ENCODE measurements at places on chromosomes 6 and 20.
A peak's percentile ranks its signal among the peaks of the same experiment; 100 is the strongest.

GRCh38 chr6:110063594-110064263, 85.6 kb downstream of the GPR6 start:
- peak; percentile 71 for DNase-seq

- DNase-seq, result no peak
These were observed 26.3 kb downstream of the LHFPL5 start for GRCh38 chr6:35831257-35832007.

GRCh38 chr6:99745651-99746050, 139.0 kb downstream of the PRDM13 start:
- no peak for DNase-seq

DNA sequence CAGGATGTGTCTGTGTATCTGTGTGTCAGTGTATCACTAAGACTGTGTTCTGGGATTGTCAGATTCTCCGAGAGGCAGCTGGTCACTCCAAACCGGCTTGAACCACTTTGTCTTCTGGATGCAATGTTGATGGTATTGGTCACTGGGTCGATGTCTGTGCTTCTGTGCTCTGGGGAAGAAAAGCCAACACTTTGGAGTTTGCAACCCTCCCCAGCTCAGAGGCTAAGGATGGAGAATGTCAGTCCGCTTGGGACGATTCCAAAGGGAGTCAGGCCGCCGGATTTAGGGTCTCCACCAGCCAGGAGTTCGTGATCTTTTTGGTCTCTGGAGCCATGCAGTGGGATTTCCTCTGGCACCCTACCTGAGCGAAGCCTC, 5.2 kb downstream of the MAFB start:
- no peak for DNase-seq

- no peak for DNase-seq
These were observed 96.7 kb upstream of the FAM184A start for GRCh38 chr6:119174879-119175817.

DNA sequence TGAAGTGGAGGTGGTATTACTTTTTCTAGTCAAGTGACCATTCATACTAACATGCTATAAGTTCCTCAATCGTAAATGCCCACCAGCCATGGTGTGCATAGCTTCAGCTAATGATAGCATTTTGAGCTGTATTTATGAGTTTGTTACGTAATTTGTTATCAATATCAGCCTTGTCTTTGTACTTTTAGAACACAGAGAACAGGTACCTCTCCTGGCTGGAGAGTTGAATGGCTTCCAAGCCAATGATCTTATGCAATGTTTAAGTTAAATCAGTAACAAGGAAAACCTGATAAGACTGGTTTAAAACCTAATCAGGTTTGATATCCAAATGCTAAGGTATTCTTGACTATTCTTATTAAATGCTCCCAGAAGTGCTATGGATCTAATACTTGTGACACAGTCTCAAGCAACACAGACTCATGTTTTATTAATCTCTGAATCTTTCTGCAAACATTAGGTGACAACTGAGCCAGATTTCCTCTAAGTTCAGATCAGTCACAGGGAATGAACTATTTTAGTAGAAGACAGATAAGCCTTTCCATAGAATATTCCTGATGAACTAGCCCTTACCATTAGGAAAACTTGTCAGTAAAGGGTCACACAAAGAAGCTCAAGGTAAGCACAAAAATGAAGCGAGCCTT, 154.8 kb downstream of the PTPRK start:
- no peak for DNase-seq

GRCh38 chr6:1322696-1323219, 10.9 kb downstream of the FOXQ1 start:
- DNase-seq, result no peak

DNA sequence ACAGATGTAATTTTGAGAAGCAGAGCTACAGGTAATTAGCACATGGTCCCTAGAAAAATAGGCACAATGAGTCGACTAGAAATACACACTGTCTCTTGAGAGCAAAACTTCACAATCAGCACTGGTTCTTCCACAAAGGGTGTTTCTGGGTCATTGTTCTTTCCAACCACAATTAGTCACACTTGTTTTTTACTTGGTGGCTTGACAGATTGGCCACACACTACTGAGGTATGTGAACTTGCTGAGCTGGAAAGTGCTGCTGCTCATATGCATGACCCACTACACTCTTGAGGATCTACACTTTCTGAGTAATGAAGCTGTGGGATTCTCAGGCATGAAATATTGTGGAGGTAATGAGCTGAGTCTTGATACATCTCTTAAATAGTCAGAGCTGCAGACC, 347.7 kb downstream of the BCKDHB start:
- peak; percentile 35 for DNase-seq

GRCh38 chr6:119344306-119344705, 5.3 kb downstream of the MAN1A1 start:
- DNase-seq, result no peak

GRCh38 chr20:32439132-32439829, 81.2 kb downstream of the ASXL1 start:
- no peak for DNase-seq

- DNase-seq, result no peak
These were observed 156.8 kb upstream of the PLCB4 start for GRCh38 chr20:8912096-8912495.

DNA sequence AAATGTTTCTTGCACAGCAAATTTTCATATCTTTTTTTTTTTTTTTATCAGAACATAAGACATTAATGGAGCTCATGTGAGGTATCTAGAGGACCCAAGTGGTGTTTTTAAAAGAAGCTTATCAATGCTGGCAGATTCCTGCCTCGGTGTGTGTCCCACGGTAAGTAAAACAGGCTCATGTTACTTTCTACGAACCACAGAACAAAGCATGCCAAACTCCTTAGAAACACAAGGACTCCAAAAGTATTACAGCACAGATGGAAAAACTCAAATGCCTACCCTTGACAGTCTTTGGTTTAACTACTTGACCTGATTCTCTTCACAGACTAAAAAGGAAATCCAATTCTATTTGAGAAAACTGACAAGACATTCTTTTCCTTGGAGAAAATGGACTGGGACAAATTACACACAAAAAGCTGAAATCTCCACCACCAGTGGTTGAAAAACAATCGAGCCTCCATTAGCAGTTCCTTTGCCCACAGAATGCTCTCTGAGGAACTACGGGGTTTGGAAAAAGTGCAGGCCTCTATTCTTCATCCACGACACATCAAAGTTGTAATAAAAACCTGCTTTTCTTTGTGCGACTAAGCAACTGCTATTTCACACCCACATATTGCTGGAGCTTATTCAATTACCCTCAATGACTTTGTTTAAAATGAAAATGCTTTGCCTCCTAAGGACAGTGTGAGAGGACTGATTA, 5.4 kb downstream of the METTL24 start:
- no peak for DNase-seq

DNA sequence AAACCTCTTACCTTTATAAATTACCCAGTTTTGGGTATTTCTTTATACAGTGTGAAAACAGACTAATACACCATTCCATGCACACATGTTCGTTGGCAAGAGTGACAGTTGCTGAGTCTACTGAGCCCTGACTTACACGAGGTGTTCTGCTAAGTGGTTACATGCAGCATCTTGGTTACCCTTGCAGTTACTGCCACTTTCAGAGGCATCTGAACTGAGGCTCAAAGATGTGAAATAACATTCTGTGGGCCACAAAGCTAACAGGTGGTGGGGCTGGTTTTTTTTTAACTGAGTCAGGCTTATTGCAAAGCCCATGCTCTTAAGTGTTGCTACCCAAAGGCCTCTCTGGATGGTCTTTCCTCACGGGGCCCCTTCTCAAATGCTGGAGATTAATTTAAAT, 54.4 kb upstream of the GTSF1L start:
- DNase-seq, result peak; percentile 25

DNA sequence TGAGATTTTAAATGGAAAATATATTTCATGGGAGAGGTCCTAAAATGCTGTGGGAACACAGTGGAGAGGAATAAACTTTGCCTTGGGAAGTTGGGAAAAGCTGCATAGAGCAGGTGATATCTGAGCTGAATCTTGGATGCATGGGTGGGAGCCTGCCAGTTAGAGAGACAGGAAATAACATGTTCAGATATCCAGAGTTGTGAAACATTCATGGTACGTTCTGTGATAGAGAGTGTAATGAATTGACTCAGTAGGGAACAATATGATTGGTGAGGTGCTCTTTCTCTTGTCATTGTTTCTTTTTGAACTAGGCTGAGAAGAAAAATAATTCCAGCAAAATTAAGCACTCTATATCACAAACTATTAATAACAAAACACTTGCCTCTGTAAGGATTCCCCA, 72.8 kb downstream of the RPS12 start:
- no peak for DNase-seq

DNA sequence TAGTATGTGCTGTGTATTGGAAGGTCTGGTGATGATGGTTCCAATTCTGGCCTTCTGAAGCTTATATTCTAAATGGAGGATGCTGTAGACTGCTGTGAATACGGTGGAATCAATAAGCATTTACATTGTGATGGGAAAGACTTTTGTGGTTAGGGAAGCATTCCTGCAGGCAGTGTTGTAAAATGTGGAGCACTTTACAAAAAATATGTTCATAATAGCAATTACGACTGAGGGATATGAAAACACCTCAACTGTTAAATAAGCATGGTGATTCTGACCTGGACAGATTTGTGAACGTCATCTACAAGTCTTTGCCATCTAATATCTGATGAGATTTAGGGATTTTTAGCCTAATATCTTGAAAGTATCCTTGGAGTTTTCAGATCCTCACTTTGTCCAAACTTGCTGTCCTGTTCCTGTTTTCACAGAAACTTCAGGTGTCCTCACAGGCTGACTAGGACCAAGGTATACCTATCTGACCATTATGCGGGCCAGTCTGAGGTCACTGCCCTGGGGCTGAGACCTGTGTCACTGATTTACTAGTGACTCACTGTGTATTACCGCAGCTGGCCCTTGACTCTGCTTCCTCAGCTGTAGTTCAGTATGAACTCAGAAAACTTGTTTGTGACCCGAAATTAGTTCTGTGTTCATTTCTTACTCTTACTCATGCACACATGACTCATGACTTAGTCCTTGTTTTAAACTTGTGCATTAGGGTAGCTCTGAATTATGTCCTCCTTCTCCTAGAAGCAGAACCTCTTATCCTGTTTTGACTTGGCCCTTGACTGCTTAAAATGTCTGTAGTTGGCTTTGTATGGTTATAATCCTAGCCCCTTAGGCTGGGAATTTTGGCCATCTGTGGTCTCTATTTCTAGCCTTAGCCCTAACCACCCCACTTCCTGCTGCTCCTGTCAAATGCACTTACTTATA, 343.0 kb downstream of the CDKAL1 start:
- peak; percentile 90 for DNase-seq

GRCh38 chr20:3869839-3870634, 19.1 kb upstream of the PANK2 start:
- DNase-seq, result no peak

- DNase-seq, result no peak
These were observed 75.3 kb downstream of the SLC23A2 start for GRCh38 chr20:4925842-4926530.

DNA sequence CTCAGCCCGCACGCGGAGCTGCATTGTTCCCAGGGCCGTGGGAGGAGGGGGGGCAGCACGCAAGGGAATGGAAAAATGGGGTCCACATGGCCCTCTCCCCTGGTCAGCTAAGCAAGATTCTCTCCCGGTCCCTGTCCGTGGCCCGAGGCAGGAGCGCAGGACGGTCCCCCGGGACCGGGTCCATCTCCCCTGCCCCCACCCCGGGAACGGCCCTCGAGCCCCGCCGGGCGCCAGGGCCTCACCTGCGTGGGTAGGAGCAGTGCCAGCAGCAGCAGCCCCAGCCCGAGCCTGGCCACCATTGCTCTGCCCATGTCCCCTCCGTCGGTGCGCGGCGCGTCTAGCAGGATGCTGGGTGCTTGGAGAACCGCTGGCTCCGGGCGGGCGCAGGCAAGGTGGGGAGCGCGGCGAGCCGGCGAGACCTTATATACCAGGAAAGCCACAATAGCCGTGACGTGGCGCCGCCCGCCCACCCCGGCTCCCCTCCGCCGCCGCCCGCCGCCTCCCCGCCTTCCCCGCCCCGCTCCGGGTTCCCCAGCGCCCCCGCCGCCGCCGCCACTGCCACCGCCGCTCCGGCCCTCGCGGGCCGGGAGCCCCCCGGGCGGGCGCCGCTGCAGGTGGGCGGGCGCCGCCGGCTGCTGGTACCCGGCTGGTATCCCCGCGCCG, at the start of gene CD24:
Gene CD24, minus strand, starts transcription at position 394 of the 663 bp plus-strand sequence. Its CDS starts 83 bp downstream, at position 311.
- DNase-seq, result peak; percentile 35

- DNase-seq, result no peak
These were observed 150.7 kb downstream of the DTNBP1 start for GRCh38 chr6:15512126-15512525.

- no peak for DNase-seq
These were observed 13.7 kb downstream of the SLC13A3 start for GRCh38 chr20:46637427-46638133.

GRCh38 chr20:62301111-62301668, 1.6 kb upstream of the ADRM1 start:
- DNase-seq, result no peak

GRCh38 chr20:54622333-54623295, 147.2 kb downstream of the DOK5 start:
- no peak for DNase-seq

GRCh38 chr20:764255-764654, 4.0 kb downstream of the SLC52A3 start:
- DNase-seq, result no peak

DNA sequence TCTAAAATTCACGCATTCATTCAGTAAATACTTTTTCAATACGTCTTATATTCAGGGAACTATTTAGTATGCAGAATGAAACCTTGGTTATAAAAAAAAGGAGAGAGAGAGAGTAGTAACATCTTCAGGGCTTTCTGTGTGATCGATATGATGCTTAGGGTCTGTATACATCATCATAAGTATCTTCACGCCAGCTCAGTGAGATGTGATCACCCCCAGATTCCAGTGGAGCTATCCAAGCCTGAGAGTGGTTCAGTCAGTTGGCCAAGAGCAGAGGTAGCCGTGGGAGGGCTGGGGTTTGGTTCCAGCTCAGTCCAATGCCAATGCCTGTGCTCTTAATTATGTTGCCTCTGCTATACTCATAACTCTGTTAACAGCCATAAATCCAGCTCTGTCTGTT, 8.6 kb downstream of the CD83 start:
- no peak for DNase-seq

- DNase-seq, result peak; percentile 23
These were observed 22.6 kb upstream of the RIN2 start for GRCh38 chr20:19735446-19735845.

GRCh38 chr20:61161726-61162390, 90.2 kb upstream of the CDH4 start:
- DNase-seq, result no peak

- DNase-seq, result peak; percentile 73
These were observed 2.1 kb upstream of the TMEM151B start for GRCh38 chr6:44268095-44268628.

DNA sequence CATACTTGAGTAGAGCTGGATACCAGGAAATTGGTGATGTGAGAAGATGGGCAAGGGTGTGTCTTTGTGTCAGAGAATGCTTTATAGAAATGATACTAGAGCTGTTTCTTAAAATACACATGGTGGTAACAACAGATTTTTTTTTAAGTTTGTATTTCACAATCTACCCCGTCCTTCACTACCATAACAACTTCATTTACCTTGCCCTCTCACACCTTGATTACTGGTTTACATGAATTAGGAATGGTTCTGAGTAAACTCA, 45.4 kb downstream of the RARS2 start:
- DNase-seq, result peak; percentile 20

- no peak for DNase-seq
These were observed 36.4 kb downstream of the HDGFL1 start for GRCh38 chr6:22605736-22606135.

GRCh38 chr20:33655164-33655563, 7.0 kb upstream of the C20orf144 start:
- DNase-seq, result no peak

GRCh38 chr6:96626759-96627364, 63.9 kb downstream of the FHL5 start:
- DNase-seq, result peak; percentile 68

All from GM12865 (cell line).